CD4-positive, alpha-beta T cell treated with Interleukin-4 for 4 hours (primary cell): ENCODE measurements at places on chromosomes 7 and 10.

DNA sequence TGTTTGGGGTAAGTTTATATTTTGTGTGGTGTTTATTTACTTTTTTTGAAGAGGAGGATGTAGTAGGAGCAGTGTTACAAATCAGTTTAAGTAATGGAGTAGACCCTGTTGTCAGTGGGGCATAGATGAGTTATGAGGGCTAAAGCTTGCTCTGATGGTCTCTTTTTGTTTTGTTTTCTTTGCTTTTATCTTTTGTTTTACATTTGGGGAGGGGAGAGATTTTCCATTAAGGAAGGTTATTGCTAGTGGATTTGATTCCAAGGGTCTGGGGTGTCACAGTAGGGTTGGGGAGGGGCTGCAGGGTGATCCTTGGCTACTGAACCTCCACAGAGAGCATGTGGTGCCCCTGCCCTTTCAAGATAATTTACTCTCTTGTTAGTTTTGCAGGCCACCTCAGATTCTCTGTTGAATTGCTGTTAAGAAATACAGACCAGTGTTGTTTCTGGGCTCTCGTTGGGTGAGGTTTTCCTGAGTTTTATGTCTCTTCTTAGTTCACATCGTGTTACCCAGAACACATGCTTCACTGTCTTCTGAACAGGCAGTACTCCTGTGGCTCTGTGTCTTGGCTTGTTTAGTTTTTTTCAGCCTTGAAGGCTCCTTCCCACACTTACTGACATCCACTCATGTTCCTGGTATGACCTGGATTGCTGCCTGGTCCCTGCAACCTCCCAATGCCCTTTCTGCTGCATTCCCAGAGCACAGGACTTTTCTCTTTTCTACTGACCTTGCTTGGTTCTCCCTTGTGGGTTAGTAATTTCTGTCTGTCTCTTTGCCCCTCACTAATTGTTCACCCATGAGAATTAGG lies 4.2 kb downstream of the KIFBP start:
- no peak for DNase-seq

GRCh38 chr10:88097536-88097935 lies 234.1 kb downstream of the PTEN start:
- DNase-seq: no peak

DNA sequence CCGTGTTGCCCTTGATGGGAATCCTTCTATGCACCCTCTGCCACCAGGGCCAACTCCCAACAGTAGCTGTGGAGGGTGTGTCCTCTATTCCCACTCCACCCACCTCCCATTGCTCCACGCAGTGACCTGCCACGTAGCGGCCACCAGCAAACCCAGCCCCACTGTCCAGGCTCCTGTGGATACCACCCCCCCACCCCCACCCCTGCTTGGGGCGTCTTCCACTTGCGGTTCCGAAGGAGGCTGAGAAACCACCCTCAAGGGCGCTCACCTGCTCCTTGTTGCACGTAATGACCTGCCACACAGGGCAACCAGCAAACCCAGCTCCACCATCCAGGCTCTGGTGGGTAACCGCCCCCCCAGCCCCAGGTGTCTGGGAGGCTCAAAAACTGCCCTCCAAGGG lies 72.0 kb downstream of the DIP2C start:
- no peak for DNase-seq

GRCh38 chr7:43351683-43352082 lies 231.2 kb upstream of the STK17A start:
- no peak for DNase-seq

DNA sequence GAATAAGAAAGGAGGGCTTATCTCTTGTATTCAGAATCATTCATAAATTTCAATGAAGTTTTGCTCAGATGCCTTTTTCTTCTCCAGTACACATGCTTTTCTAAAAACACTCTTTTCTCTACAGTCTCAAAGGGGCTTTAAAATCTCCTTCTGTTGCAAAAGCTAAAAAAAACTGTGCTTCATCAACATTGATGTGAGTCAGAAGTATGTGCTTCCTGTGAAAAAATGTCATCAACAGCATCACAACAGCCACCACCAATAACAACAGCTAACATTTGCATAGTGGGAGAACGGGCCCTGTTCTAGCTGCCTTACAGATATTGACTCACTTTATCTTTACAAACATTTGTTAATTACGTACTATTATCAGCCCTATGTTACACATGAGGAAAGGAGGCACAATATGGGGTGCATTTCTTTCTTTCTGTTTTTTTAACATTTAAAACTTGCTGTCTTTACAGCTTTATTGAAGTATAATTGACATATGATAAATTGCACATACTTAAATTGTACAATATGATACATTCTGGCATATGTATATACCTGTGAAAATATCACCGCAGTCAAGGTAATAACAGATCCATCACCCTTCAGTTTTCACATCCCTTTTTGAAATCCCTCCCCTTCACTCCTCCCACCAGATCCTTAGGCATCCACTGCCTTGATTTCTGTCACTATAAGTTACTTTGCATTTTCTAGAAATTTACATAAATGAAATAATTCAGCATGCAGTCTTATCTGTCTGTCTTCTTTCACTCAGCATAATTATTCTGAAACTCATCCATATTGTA lies 1605.4 kb upstream of the LRRTM3 start:
- DNase-seq: no peak

- no peak for DNase-seq
Measured at GRCh38 chr7:15685358-15686294, 857 bp downstream of the MEOX2 start.
